Cerebellum (tissue), 4 donors: ENCODE measurements at places on chromosomes 2 and 18. TPM values are rescaled to one million over a fixed set of nuclear protein-coding genes. Genes with fewer than 3 reads are reported as not detected.
A peak's percentile ranks its signal among the peaks of the same experiment; 100 is the strongest.

Gene CAPN14
- total RNA-seq: 2.8 TPM

DNA sequence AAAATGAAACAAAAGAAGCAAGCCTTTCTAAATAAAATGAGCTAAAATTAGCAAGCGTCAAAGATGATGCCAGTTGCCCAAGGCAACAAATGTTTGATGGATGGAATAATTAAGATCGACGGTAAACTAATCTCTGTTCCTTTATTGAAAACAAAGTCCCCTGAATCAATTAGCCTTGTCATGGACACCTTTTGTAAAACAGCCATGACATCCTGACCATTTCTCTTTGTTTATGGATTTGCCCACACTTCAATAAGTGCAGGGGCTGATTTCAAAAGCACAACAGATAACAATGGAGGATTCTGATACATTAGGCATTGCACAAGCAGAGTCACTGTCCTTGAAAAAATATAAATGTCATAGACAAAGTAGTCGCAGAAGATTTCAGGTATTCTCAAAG lies 160.1 kb upstream of the HNRNPA3 start:
- no peak for DNase-seq

Gene SKOR2
- 19.9 TPM for total RNA-seq

- DNase-seq: no peak
These were observed 344.7 kb upstream of the PKDCC start for GRCh38 chr2:41703123-41703522.

Gene NEMP2
- total RNA-seq: 5.4 TPM

GRCh38 chr2:155630760-155631159 lies 701.8 kb downstream of the NR4A2 start:
- no peak for DNase-seq

GRCh38 chr2:59589881-59590280 lies 963.6 kb downstream of the BCL11A start:
- no peak for DNase-seq

DNA sequence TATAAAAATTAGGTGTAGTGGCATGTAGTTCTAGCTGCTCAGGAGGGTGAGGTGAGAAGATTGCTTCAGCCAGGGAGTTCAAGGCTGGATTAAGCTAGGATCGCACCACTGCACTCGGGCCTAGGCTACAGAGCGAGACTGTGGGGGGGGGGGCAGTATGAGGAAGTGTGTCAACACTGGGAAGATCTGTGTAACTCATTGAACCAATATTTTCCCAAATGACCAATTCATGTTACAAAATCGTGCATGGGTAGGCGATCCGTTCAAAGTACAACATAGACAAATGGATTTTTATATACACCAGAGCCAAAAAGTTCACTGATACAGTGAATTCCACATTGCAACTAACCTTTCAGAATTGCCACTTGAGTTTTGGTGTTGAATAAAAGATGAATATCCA lies 8.1 kb downstream of the SMAD4 start:
- DNase-seq: no peak

DNA sequence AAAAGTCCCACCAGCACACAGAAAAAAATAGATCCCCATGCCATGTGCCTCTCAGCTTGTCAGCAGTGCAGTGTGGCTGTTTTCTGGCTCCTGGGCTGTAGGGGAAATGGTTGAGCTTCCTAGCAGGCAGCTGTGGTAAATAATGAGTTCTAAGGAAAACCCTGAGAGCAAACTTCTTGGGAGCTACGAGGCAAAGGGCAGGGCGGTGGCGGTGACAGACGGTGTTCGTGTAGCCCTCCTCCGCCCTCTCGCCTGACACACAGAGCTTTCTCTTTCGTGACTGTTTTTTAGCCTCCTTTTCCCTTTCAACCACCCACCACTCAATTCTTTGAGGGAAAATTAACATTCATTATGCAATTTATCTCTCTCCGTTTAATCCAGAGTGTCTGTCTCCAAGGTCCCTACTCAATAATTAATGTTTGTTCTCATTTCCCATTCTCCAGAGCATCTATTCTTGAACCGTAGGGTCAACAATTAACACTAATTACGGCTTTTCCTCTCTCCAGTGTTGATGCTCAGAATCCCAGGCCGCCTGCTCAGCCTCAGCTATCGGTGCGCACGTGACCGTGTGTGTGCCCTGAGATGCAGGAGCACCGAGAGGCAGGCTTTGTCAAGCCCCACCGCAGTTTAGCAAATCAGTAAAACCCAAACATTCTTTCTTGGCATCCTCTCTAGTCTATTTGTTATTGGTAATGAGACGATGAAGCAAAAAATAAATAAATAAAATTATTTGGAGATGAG lies 50.1 kb downstream of the KIAA2012 start:
- peak; percentile 60 for DNase-seq

DNA sequence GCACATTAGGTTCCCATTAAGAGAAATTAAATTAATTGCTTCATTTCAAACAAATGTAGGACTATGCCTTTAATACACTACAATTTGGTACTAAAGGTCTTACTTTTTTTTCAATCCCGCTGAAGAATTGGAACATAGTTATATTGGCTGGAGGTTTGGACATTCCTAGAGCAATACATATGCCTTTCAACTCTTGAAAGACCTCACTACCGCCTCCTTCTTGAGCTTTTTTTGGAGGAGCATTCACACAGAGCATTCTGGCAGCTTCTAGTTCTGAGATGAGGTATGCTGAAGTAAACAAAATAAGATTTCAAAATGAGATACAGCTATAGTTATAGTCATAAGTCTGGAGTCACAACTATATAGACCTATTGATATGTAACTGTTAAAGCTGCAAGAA lies 10.9 kb downstream of the FAM98A start:
- DNase-seq: no peak

GRCh38 chr18:48997985-48998831 lies 47.4 kb upstream of the SMAD7 start:
- peak; percentile 78 for DNase-seq

GRCh38 chr2:54967269-54967668 lies 83.0 kb downstream of the RTN4 start:
- DNase-seq: no peak

- no peak for DNase-seq
These were observed 424.1 kb upstream of the PIK3C3 start for GRCh38 chr18:41530970-41531369.

DNA sequence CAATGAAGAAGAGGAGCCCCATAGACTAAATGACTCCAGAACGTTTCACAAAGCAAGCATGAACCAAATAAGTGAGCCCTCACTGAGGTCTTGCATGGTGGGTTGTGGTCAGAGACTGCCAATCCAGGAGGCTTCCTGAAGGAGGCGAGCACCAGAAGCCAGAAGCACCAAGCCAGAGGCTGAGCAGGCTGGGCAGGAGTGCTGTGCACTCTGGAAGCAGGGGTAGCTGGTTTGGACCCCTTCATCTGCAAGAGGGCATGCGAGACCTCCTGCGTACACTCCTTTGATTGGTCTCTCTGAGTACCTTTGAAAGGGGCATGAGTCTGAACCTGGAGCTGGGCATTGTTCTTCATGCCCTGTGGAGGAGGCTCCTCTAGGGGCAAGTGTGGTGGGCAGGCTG lies 192.5 kb downstream of the HAUS1 start:
- DNase-seq: no peak

- DNase-seq: no peak
These were observed 2.1 kb downstream of the TSHZ1 start for GRCh38 chr18:75212751-75213090.

DNA sequence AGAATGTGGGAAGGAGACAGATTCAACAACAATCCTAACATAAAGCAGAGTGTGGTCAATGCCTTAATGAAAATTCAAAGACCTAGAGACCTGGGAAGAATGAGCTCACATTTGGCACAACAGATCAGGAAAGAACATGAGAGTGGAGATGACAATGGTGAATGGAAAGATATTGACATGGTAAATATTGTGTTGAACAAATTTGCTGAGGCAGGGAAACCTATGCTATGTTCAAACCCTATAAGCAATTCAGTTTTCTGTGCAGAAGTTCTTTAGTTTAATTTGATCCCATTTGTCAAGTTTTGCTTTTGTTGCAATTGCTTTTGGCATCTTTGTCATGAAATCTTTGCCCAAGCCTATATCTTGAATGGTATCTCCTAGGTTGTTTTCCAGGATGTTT lies 199.4 kb upstream of the LRRTM4 start:
- no peak for DNase-seq

- DNase-seq: no peak
These were observed 349.0 kb upstream of the PKDCC start for GRCh38 chr2:41698678-41699422.

- peak; percentile 58 for DNase-seq
These were observed 1.4 kb upstream of the LAPTM4A start for GRCh38 chr2:20052861-20053281.

Gene GREB1L
- 66.2 TPM for total RNA-seq

Gene CAVIN2
- 10.5 TPM for total RNA-seq

- no peak for DNase-seq
These were observed 250.3 kb downstream of the TTC32 start for GRCh38 chr2:19651466-19651865.

Gene ASXL3
- total RNA-seq: 98.8 TPM

Gene OTOS
- total RNA-seq: 1.4 TPM

Gene UGT1A4
- total RNA-seq: not detected

Gene MC4R
- 0.54 TPM for total RNA-seq

DNA sequence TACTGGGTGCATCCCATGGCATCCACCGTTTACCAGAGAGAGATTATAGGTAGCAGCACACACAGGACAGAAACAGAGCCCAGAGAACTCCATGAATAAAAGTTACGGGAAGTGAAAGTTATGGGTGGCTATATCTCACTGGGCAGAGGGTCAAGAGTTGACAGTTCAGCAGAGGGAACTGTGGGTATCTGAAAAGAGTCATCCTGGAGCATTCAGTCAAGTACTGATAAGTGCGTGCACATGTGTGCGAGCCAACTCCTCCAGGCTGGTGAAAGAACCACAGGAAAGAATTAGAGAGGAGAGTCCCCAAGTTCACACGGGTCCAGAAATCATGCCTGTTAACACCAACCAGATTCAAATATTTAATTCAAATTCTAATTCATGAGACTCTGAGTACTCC lies 1588.2 kb downstream of the LRP1B start:
- no peak for DNase-seq
